ENCODE measurements at places on chromosomes 5 and 9.
A peak's percentile ranks its signal among the peaks of the same experiment; 100 is the strongest.

DNA sequence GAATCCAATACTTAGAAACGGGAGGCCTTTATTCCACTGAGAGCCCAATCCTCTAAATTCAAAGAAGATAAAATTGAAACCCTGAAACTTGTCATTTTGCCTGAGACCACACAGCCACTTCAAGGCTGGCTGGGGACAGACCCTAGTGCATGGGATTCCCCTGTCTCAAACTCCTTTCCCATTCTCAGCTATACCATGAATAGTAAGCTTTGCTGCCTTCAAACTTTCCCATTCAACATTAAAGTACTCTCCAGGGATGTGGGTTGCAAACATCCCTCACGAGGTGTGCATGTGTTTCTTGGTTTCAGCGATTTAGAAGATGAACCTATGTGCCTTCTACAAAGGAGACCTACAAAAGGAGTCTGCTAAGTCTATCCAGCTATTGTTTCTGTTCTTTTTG lies 64.6 kb downstream of the GABRB2 start:
- DNase-seq: no peak

DNA sequence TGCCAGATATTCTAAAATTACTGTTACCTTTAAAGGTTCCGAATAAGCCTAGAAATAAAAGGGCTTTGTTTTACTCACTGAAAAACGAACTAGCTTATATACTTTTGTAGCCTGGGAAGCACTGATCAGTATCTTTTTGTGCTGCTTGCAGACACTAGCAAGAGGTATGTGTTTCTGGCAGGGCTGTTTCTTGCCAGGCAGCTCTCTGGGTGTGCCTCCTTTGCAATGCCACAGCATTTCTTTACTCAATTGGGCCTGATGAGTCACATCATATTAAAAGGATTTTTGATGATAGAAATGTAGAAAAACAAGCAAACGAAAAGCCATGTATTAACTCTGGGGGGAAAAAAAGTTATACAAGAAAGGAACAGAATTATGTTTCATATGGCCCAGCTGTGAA lies 35.6 kb downstream of the CD180 start:
- peak; percentile 31 for DNase-seq

- no peak for DNase-seq
Measured at GRCh38 chr5:160772854-160773253, 79.2 kb downstream of the ATP10B start.

- no peak for DNase-seq
Measured at GRCh38 chr9:136725612-136726011, 13.2 kb downstream of the DIPK1B start.

DNA sequence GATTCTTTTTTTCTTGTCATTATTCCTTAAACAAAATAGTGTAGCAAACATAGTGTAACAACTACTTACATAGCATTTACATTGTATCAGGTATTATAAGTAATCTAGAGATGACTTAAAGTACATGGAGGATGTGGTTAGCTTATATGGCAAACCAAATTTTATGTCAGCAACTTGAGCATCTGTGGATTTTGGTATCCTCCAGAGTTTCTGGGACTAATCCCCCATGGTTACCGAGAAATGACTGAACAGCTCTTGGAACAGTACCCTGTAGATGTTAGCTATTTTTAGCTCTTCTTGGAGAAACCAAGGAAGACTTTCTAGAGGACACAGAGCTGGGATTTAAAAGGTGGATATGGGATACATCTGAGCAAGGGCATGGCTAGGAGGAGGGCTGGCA lies 157.6 kb upstream of the KLF4 start:
- DNase-seq: no peak

- DNase-seq: no peak
Measured at GRCh38 chr9:114050646-114051045, 27.5 kb downstream of the AMBP start.

- no peak for DNase-seq
Measured at GRCh38 chr5:148029131-148029530, 34.6 kb upstream of the SPINK5 start.

DNA sequence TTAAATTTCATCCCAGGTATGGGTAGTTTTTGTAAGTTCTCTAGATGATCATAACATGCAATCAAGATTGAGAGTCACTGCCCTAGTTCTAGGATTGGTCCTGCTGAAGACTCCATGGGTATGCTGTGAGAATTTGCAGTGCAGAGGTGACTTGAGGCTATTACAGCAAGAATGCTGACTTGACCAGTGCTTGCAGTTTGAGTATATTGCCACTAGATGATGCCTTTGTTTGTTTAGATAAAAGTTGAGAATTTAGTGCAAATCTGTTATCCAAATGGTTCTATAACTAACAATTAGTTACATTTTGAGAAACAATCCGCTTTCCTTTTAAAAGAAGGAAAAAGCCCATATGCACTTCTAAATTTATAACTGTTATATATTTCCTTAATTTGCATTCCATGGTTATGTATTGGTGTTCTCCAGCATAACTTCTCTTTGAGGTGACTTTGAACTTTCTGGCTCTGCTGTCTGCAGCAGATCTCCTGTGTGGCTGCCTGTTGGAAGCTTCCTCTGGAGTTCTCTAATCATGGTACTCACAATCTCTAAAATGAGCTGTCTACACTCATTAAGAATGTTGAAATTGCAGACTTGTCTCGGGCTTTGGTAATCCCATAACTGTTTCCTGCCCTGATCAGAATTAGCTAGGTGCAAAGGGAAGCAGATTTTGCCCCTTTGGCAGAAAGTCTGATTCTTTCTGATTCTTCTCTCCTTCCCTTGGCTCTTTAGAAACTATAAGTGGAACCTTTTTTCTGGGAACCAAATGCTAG lies 24.9 kb downstream of the MELK start:
- no peak for DNase-seq

GRCh38 chr5:156400231-156400986 lies 73.4 kb downstream of the SGCD start:
- no peak for DNase-seq

DNA sequence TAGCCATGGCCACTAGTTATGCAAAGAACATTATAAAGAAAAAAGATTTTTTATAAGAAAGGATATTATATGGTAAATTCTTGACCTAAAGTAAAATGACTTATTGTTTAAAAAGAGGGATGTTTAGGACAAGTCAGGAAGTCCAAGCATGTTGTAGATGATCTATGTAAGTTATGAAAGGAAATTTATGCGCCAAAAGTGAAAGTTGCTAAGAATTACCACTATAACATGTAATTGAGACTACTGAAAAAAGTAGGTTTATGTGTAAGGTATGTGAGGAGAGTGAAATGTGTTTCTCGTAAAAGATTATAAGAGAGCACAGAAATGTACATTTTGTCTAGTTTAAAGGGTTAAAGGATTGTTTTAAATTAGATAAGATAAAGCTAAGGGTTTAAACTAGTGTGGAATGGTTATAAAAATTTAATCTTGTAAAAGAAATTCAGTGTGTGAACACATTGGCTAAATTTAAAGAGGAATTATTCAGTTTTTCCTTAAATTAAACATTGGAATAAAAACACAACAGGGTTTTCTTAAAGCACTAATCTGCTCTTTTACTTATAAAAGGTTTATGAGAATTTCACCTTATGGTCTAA lies 1100.4 kb upstream of the EDIL3 start:
- no peak for DNase-seq

DNA sequence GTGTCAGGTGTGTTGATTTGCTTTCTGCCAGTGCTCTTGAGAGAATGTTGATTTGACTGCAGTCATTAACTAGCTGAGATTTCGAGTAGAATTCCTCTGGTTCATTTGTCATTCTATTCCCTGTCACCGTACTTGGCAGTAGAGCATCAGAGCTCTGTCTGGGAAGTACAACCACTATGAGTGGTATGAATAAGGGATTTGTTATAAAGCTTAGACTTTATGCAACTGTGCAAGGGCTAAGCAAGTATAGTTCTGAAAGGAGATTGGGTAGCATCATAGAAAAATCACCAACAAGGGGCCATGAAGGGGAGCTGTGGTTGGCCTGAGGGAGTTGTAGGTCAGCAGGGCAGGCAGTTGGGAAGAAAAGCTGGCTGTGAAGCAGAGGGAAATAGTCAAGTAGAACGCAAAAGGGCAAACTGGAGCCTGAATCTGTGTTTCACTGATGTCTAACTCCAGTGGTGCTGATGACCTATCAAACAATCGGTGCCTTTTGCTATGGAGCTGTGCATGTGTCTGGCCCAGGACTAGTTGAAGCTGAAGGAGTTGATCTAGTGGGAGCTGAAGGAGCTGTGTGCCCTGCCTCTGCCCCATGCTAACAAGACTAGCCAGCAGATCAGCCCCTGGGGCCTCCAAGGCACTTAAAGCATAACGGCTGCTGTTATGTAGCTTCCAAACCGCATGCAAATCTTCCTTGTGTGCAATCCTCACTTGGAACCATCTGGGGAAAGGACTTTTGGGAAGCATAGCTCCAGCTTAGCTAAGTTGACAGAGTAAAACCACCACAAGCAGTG lies 110.0 kb downstream of the SLC28A3 start:
- no peak for DNase-seq

GRCh38 chr5:112895682-112896081 lies 26.3 kb downstream of the REEP5 start:
- DNase-seq: no peak

DNA sequence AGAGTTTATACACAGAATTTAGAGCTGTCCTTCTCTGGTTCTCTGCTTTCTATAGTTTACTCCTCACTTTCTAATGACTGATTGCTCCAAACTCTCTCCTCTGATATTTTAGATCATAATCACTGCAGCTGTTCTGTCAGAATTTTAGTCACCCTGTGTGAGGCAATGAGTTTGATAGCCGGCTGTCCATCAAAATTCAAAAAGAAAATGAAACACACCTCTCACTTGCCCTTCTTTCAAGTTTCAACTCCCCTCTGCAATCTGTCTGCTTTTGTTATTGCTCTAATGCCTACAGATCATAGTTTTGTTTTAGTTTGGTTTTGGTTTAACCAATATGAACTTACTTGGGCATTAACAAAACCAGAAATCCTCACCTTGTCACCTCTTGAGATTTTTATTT lies 23.3 kb upstream of the ABLIM3 start:
- no peak for DNase-seq

DNA sequence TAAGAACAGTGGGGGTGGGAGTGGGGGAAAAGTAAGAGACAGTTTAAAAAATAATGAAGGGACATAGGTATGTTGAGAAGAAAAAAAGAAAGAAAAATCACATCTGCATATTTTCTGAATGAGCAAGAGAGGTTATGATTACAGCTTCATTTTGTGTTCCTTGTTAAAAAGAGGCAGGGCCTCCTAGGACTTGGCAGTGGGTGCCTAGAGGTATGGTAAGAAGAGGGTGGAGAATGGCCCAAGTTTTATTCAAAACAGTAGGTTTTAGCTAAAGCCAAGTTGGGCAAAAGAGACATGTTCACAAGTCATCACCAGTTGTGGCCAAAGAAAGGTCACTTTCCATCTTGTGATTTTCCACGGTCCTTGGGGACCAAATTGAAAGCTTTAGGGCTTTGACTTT lies 643.4 kb downstream of the CCDC171 start:
- DNase-seq: no peak

GRCh38 chr5:141758310-141758998 lies 76.4 kb upstream of the ARAP3 start:
- no peak for DNase-seq

GRCh38 chr5:107385708-107386107 lies 285.0 kb downstream of the EFNA5 start:
- DNase-seq: no peak

DNA sequence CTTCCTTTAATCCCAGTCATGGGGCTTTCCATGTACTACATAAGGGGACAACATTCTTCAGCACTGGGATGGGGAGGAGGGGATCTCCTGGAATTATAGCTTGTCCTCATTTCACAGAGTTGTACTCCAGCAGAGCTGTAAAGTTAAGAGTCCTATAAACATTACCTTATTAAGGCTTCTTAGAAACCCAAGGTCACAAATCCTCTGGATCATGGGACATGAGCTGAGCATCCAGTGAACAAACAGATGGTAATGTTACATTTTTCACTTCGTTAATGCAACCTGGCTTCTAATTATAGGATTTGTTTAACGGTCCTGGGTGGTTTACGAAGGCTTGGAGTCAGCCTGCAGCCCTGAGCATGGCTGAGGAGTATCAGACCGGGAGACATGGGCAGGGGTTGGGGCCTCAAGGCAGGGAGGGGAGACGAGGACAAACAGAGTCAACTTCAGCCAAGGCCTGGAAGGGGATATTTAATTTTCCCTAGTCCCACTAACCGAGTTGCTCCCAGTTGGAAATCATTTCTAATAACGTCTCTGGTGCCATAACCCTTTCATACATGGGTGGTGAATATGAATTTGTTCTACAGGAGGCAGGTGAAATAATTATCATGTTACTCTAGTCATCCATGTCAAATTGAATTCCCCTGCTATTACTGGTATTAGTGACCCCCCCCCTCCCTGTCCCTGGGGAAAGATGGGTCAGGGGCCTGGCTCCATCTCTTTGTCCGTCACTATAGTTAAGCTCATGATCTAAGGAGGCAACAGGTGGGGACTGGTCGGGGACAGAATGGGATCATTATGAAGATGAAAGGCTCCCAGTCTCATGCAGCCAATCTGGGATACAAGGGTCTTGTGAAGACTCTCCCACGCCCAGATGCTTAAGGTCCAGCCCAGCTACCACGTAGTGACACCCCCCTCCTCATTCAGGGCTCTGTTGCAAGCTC lies 10.7 kb upstream of the IL17B start:
- DNase-seq: no peak

DNA sequence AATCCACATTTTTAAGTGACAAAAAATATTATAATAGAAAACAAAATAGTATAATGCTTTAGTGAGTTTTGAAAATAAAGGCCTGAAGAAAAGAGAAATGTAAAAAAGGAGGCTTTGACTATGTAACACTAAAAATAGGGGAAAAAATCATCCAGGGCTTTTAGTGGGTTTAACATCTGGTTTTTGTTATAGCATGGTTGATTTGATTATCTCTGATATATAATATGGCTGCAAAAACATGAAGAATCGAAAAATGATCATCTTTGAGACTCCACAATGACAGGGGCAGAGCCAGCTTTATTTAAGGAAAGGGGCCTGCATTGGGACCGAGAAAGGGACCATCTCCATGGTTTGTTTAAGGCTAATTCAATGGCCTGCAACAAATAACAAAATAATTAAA lies 393.8 kb downstream of the PLK2 start:
- DNase-seq: no peak

- no peak for DNase-seq
Measured at GRCh38 chr9:115385383-115386122, 267.6 kb upstream of the TNC start.

GRCh38 chr5:110616009-110616408 lies 110.5 kb downstream of the TMEM232 start:
- no peak for DNase-seq

- DNase-seq: no peak
Measured at GRCh38 chr5:103703617-103704016, 141.0 kb upstream of the NUDT12 start.

DNA sequence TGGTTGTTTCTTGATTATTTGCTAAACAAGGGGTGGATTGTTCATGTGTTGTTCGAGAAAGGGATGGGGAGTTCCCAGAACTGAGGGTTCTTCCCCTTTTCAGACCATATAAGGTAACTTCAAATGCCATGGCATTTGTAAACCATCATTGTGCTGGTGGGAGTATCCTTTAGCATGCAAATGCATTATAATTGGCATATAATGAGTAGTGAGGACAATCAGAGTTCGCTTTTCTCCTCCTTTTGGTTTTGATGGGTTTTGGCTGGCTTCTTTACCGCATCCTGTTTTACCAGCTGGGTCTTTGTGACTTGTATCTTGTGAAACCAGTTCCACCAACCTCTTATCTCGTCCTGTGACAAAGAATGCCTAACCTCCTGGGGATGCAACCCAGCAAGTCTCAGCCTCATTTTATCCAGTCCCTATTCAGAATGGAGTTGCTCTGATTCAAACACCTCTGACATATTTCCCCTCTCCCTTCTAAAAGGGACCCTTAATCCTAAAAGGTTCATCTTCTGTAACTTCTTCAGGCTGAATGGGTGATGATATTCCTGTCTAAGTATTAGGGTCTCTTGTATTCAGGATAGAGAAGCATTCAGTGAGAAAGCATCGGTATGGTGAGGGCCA lies 8.7 kb upstream of the FBN2 start:
- no peak for DNase-seq

Data from T follicular helper cell (primary cell).